ENCODE measurements at places on chromosomes 7 and 10.
A peak's percentile ranks its signal among the peaks of the same experiment; 100 is the strongest.

GRCh38 chr10:55742487-55742886 lies 618.6 kb downstream of the ZWINT start:
- no peak for DNase-seq

- DNase-seq = peak; percentile 8
These were observed 626 bp upstream of the BMS1 start for GRCh38 chr10:42781893-42782445.

DNA sequence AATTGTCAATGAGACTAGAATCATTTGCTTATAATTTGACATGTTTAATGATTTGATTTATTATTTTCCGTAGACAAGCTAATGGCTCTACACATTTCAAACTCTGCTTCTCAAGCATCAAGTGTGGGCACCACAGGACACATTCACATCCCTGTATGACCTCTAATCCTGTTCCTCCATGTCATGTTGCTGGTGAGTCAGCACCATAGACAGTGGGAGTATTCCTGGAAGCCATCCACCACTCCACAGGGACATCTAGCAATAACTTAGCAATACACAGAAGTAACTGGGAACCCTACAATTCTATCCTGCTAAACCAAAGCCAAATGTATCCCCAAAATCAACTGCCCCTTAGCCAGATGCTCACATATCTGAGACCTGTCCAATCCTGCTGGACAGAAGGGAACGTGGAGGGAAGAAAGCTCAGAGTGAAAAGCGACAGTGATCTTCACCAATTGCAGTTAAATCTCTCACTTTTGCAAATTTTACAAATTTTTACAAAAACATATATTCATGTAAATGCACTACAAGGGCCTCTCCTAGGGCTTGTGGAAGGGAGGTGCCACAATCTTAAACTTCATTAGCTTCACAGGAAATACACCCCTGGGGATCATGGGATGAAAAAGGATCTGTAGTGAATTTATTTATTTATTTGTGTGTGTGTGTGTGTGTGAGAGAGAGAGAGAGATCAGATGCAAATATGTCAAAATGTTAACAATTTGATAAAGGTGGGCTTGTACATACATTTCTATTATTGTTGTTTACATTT lies 126.5 kb downstream of the GFRA1 start:
- DNase-seq = peak; percentile 25

DNA sequence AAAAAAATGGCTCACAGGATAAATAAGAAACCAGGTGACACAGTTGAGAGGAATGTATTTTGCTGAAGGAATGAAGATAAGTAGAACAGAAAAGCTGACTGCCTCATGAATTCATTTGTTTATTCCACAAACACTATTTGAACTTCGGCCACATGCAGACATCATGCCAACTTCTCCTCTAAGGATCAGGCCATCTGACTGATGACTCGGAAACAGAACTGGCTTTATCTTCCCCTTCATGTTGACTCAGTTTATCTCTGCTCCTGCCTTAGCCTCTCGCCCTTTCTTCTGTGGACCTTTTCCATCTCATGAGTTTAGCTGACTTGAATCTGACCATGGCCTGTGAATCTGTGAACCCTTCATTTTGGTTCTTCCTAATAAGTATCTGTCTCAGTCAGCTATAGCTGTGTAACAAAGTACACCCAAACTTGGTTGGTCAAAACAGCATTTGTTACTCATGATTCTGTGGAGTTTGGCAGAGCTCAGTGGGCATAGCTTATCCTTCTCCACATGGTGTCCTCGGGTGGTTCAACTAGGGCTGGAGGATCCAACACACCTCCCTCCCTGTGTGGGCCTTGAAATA lies 44.0 kb upstream of the GRID1 start:
- DNase-seq = peak; percentile 67

GRCh38 chr10:50937230-50937907 lies 51.9 kb upstream of the A1CF start:
- peak; percentile 37 for DNase-seq

Data from fibroblast of skin of abdomen (primary cell).